ENCODE measurements at places on chromosomes 16 and 17.

DNA sequence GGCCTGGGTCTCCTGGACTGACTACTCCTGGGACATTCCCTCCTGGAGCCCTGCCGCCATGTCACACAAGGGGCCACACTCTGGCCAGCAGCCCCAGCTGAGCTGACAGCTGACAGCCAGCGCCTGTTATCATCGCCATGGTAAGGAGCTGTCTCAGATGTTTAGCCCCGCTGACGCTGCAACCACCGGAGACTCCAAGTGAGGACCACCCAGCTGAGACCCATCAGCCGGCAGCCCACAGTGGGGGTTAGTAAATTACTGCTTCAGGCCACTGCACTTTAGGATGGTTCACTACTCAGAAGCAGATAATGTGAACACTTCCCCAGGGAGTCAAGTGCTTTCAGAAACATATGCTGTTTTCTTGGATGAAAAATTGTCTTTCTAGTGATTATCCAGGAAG, 14.6 kb upstream of the SPHK1 start:
- DNase-seq, result no peak

GRCh38 chr16:12899529-12900143, 1.8 kb upstream of the SHISA9 start:
- no peak for DNase-seq

DNA sequence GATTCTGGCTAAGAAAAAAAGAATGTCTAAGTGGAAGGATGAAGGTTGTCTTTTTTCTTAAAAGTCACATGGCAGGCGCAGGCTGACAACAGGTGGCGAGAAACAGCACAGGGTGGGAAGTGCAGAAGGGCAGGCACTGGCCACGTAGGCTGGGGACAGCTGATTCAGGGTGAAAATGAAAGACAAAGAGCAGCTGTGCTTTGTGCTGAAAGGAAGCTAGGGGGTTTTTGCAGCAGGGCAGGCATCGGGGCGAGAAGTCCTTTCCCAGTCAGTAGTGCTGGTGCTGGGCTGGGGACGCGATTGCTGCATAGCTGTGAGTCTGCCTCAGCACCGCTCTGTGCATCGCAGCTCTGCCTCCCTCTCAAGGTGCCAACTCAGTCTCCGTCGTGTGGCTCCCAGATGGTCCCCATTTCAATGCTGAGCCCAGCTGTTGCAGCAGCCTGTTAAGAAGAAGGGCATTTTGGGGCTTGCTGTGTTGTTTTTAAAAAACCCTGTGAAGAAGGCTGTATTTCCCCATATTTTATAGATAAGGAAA, 183.1 kb upstream of the CCL2 start:
- no peak for DNase-seq

GRCh38 chr17:9897372-9897968, 7.6 kb downstream of the RCVRN start:
- DNase-seq, result no peak

DNA sequence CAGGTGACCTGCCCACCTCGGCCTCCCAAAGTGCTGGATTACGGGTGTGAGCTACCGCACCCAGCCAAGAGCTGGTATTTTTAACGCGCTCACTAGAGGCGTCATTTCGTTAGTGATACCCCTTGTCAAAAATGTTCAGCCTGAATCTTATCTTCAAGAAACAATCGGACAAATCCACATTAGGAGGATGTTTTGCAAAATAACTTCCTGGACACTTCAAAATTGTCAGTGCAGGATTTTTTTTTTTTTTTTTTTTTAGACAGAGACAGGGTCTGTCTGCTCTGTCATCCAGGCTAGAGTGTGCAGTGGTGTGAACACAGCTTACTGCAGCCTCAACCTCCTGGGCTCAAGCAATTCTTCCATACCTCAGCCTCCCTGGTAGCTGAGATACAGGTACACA, 63.0 kb downstream of the RMI2 start:
- no peak for DNase-seq
